ENCODE measurements at places on chromosomes 6 and 20.

DNA sequence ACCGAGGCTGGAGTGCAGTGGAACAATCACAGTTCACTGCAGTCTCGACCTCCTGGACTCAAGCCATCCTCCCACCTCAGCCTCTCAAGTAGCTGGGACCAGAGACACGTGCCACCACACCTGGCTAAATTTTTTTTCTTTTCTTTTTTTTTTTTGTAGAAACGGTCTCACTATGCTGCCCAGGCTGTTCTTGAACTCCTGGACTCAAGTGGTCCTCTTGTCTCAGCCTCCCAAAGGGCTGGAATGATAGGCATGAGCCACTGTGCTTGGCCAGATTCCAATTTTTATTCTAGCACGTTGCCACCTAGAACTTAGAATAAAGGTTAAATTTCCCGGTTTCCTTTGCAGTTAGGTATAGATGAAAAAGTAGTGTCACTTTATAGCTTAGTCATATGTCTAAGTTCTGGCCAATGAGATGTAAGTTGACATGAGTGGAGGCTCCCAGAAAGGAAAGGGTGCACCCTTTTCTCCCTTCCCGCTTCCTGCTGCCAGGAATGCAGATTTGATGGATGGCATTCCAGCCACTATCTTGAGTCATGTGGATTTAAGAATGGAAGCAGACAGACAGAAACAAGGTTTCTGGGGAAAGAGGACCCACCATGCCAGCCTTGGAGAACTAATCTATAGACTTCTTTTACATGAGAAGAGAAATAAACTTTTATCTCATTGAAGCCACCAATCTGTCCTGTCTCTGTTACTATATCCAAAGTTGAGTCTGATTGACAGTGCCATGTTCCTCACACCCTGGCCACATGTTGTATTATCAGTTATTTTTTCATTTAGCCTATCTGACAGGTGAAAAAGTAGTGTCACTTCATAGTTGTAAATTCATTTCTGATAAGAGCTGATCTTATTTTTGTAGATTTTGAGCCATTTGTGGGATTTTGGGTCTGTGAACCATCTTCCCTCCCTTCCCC is 60.6 kb upstream of the NCOA3 start:
- DNase-seq, result no peak

DNA sequence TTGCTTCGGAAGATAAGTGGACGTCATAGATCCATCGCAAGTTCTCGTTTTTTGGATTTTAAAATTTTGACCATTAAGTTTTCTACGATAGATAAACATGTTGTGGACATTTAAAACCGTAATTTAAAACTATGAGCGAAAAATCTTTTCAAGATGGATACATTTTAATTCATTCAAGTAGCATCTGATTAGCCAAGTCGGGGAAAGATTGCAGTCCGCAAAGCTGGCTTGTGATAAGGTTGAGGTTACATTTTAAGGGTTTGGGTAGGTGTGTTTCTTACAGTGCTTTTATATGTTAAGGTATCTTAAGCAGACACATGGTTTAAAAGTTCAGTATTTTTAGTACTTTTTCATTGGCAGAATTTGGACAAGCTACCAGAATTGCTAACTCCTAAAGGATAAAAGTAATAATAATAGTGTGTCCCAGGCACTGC is 1.2 kb downstream of the WTAP start:
- no peak for DNase-seq

DNA sequence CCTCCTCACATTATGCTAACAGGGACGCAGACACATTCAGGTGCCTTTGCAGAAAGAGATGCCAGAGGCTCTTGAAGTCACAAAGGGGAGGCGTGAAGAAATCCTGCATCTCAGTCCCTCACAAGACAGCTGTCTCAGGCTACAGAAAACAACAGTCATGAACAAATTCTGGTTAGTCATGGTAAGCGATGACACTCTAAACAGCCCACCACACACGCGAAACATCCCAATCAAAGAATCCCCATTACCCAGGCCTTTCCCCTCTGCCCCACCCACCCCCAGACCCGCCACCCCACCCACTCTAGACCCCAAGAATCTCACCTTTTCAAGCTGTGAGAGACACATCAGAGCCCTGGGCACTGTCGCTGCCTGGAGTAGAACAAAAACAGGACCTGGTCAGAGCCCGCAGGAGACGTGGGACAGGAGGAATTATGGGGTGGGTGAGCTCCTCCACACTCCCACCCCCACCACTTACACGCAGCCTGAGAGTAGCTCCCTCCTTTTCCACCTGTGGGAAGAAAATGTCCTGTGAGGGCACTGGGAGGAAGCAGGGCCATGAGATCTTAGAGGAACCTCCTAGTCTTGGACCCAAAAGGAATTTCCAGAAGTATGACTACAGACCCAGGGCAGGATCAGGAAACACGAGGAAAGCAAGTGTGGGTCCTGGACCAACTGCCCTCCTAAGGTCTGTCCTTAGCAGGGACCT is 2.7 kb downstream of the HLA-B start:
- no peak for DNase-seq

- peak; percentile 57 for DNase-seq
Observed at GRCh38 chr6:142913511-142914047, 31.4 kb downstream of the HIVEP2 start.

DNA sequence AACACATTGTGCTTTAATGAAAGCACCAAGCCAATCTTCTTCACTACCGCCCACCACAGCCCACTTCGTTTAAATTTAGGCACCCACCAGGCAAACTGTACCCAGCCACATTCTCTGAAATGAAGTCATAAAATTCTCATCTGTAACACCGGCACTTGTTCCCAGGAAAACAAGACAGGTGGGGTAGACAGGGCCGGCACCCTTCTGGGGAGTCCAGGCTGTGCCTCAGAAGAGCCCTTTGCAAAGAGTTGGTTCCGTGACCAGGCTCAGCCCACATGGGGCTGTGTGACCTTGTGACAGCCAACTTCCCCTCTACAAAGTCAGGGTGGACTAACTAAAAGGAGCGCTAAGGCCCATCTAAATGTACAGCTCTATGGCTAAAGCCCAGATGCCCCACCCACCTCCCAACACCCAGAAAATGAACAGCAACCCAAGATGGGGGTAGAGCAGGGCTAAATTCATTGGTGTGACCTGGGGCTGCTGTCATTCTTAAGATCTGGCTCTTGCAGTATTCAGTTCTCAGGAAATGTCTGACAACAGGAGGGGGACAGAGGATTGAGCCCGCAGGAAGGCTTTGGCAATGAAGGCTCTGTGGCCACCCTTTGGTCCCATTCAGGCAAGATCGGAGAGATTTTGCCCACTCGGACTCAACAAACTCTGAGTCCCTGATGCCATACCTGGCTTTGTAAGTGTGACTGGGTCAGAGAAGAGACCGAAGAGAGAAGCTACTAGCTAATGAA is 56.7 kb downstream of the TRERF1 start:
- peak; percentile 7 for DNase-seq

DNA sequence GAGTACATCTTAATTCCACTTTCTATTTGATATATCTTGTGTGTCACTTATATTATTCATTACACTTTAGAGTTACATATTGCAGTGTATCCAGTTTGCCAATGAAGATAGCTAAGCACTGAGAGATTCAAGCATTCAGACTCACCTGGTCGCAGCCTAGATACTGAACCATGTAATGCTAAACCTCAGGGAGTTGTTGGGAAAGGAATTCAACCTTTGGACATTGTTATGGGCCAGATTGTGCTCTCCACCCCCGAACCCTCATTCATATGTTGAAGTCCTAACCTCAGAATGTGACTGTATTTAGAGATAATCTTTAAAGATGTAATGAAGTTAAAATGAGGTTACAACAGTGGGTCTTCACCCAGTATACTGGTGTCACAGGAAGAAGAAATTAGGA is 13.8 kb upstream of the KIF16B start:
- no peak for DNase-seq

- DNase-seq, result no peak
Observed at GRCh38 chr20:59481477-59482018, 122.8 kb upstream of the PHACTR3 start.

DNA sequence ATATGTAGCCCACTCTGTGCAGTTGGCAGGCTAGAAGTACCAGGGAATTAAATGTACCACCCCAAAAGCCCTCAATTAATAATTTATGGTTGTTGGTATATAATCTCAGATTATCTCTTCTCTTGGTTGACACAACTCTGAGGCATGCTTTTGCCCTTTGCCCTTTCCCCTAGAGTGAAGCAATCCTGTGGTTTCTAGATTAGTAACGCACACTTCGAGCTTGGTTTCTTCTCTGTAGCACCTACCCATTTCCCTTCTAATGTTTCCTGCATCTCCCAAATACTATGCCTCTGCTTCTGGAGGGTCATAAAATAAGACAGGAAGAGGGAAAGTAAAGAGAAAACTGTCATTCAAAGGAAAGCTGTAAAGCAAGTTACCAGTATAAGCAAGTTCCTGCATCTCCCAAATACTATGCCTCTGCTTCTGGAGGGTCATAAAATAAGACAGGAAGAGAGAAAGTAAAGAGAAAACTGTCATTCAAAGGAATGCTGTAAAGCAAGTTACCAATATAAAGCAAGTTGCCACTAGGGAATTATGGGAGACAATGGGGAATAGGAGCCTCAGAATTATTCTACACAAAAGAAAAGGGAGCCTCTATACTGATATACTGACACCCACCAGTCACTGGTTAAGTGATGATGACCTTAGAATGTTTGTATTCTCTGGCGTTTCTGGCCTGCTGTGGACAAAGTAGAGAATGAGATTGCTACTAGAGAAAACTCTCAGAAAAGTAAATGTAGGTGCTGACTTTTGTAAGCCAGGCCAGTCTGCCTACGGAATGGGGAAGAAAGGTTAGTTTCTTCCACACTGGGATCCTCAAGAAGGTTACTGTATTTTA is 862.6 kb upstream of the MAN1A1 start:
- no peak for DNase-seq
